ENCODE measurements at places on chromosomes 7 and 10.

- DNase-seq = peak; percentile 98
Measured at GRCh38 chr10:89086801-89087521, 96.4 kb downstream of the FAS start.

- DNase-seq = no peak
Measured at GRCh38 chr7:137020351-137020750, 151.9 kb downstream of the CHRM2 start.

GRCh38 chr10:12723220-12723619, 278.3 kb downstream of the CCDC3 start:
- no peak for DNase-seq

GRCh38 chr7:40621592-40621998, 486.8 kb downstream of the SUGCT start:
- DNase-seq = no peak

DNA sequence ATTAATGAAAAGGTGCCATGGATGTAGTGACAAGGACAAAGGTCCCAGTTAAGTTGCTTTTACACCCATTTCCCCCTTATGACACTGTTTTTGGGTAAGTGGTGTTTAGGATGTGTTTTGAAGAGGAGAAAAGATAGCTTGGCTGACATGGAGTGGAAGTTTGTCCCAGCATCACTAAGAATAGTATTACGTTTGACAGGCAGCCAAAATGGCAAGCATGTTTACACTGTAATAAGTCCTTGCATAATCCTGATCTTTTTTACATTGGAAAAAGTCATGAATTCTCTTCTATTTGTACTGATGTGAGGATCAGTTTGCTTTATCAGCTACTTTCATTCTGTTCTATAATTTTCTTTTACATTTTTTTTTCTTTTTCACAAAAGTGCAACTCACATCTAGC, 137.8 kb downstream of the CHRM2 start:
- peak; percentile 42 for DNase-seq

GRCh38 chr10:58322072-58322834, 12.6 kb upstream of the UBE2D1 start:
- no peak for DNase-seq

- DNase-seq = no peak
Measured at GRCh38 chr7:712381-713138, 13.9 kb upstream of the DNAAF5 start.
